ENCODE measurements at places on chromosomes 1 and 21.

DNA sequence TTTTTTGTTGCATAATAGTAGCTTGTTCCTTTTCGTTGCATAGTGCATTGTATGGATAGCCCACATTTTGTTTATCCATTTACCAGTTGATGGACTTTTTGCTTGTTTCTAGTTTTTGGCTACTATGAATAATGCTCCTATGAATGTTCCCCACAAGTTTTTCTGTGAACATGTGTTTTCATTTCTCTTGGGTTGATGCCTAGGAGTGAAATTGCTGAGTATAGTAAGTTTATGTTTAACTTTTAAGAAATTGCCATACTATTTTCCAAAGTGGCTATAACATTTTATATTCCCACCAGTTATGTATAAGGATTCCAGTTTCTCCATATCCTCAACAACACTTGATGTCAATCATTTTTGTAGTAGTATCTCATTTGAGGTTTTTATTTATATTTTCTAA lies 84.8 kb upstream of the CACYBP start:
- no peak for DNase-seq

- DNase-seq = no peak
Observed at GRCh38 chr1:62417351-62417999, 19.4 kb upstream of the USP1 start.

DNA sequence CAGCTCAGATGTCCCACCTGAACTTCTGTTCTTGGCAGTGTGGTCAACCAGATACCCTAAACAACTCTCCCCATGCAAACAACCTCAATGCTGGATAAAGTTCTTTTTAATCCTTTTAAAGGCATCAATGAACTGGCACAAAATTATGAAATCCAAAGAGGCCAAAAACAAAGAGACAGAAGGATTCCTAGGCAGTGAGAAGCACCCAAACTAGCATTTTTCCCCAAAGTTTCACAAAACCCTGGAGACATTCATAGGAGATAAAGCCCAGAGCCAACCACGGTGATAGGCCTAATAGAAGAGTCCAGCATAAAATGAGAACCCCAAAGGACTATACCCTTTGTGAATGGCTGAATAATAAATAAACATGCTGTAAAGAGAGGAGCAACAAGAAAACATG lies 50.7 kb downstream of the MATN1 start:
- no peak for DNase-seq

GRCh38 chr21:40335704-40336103 lies 468.5 kb downstream of the PCP4 start:
- DNase-seq = no peak

GRCh38 chr1:30680429-30680828 lies 43.0 kb downstream of the MATN1 start:
- DNase-seq = no peak

- no peak for DNase-seq
Observed at GRCh38 chr21:31273278-31273677, 70.8 kb downstream of the TIAM1 start.

- no peak for DNase-seq
Observed at GRCh38 chr1:2322581-2323211, 68.7 kb downstream of the MORN1 start.

DNA sequence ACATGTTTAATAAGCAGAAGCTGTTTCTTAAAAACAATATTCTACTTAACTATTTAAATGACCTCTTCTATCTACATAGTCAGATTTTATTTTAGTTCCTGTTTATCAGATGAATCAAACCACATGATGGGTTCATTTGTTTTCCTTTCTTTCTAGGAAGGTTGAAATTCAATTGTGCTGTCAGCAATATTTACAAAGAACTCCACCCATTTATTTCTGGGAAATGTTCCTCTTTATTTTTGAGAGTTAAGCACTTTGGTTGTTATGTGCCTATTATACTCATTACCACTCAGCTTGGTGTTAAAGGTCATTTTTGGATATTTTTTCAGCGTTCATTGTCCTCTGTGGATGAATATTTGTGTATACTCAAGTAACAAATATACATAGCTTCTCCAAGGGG lies 84.9 kb downstream of the C4BPA start:
- no peak for DNase-seq

DNA sequence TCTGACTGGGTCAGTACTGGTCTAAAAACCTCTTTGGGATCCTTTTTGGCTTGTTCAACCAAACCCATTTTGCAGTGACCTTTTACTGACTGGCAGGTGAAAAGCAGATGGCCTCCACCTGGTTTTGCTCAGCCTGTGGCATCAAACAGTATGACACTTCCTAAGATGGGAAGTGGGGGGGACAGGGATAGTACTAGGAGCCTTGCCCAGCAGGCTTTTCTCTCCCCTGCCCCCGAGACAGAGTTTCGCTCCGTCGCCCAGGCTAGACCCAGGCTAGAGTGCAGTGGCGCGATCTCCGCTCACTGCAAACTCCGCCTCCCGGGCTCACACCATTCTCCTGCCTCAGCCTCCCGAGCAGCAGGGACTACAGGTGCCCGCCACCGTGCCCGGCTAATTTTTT lies 18.3 kb downstream of the INTS3 start:
- no peak for DNase-seq

DNA sequence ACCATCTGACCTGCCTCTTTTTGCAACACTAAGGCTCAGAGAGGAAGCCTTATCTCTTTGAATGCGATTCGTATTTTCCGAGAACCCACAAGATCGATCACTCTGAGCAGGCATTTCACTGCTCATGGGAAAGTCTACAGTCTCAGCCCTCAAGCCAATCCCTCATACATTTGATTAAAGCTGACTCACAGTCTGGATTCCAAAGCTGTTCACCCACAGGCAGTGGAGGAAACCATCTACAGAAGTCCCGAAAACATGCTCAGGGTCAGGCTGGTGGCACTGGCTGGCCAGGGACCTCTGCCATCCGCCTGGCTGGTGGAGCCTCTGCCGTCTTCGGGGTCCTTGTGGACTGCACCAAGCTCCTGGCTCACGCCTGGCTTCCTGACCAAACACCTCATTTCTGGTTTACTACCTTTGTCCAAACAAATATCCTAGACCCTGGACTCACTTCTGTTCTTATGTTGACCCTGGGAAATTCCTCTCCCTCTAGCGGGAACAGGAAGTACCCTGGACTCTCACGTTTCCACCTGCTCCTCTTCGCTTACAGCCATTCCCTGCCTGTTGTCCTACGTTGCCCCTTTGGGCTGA lies 650.0 kb downstream of the SMYD3 start:
- DNase-seq = peak; percentile 83

DNA sequence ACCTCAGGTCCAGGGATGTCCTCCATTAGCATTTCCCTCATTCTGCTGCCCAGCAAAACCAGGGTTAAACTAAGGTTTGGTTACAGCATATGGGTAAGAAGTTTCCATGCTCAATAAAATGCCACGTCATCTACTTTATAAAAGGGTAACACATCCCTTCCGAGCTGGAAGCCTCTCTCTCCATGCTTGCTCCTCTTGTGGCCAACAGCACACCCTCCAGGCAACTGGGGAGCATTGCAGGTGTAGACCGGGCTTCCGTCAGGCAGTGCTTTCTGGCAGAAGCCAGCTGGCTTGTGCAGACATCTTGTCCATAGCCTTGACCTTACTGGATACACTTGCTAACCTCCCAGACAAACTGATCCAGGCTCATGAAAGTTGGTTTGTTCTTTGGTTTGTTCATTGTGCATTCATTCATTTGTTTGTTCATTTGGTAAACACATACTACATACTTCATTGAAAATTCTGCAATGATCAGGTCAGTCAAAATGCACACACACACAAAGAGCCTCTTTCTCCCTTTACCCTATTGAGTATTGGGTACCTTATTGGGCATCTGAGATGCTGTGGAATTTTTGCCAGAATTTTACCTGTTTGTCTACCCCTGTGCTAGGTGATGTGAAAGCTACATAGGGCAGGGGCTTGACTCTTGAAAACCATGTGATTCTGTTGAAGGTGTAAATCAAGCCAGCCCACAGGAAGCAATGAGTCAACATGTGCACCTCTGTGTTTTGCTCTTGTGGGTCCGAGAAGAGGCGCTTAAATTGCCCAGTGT lies 422.8 kb downstream of the CAMTA1 start:
- peak; percentile 41 for DNase-seq

- no peak for DNase-seq
Observed at GRCh38 chr1:109777436-109777835, 13.7 kb upstream of the EPS8L3 start.

All from AG09309 (cell line).